NCI-H1105 (cell line): ENCODE measurements at places on chromosomes 2 and 18.

GRCh38 chr2:31920962-31921361 lies 89.8 kb downstream of the MEMO1 start:
- DNase-seq = no peak

DNA sequence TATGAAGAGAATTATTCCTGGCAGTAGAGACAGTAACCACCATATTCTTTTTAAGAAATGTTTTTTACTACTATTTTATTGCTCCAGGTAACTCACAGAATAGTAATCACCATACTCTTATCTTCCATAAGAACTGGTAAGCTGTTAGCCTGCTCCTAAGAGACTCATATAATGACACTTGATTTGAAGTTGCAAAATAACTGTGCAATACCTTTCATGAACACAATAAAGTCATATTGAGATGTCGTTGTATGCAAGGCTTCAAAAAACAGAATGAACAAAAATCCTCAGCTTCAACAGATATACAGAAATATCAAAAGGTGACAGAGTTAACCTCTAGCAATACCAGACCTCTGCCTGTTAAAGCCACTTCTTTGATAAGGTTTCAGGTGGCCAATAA lies 360.1 kb downstream of the NBAS start:
- DNase-seq = no peak

DNA sequence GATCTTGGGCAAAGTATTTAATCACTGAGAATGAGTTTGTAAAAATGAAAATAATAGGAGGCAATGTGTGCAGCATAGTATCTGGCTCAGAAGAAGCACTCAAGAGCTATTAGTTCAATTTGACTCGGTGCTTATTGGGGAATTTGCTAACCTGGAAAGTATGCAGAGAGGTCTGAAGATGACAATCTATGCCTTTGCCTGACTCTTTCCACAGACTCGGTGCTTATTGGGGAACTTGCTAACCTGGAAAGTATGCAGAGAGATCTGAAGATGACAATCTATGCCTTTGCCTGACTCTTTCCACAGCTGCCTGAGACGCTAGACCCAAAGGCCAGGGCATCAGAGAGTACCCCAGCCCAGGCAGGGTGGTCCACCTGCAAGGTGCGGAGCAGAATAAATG lies 12.2 kb upstream of the SH3BP4 start:
- DNase-seq = no peak

- DNase-seq = no peak
These were observed 19.2 kb downstream of the RMP24 start for GRCh38 chr18:35991696-35992095.

- no peak for DNase-seq
These were observed 96.8 kb downstream of the TGFA start for GRCh38 chr2:70456585-70457495.

DNA sequence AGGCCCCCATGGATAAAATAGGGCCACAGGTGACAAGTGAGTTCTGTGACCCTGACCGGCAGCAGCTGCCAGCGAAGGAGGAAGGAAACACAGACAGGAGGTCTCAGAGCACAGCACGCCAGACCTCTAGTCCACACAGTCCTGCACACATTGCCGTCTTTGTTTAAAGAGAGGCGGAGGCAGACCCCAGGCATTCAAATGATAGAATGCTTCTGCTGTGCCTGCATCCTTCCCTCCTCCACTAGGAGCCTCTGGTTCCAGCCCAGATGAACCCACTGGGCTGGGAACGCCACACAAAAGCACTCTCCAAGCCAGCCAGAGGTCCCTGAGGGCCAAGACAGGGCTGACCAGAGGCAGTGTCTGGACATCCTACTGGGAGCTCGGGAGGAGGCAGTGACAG lies 118.7 kb downstream of the KLHL29 start:
- DNase-seq = no peak
